ENCODE measurements at places on chromosomes 12 and 14. TPM values are rescaled to one million over a fixed set of nuclear protein-coding genes. Genes with fewer than 3 reads are reported as not detected.
A peak's percentile ranks its signal among the peaks of the same experiment; 100 is the strongest.

GRCh38 chr12:47729233-47729632 is 3.9 kb upstream of the ENDOU start:
- DNase-seq: no peak

GRCh38 chr12:85920324-85920947 is 46.3 kb downstream of the NTS start:
- DNase-seq: no peak

RCOR1 gene
- 13.9 TPM for total RNA-seq

TSPAN11 gene
- total RNA-seq: 4.2 TPM

EPYC gene
- total RNA-seq: not detected

DNA sequence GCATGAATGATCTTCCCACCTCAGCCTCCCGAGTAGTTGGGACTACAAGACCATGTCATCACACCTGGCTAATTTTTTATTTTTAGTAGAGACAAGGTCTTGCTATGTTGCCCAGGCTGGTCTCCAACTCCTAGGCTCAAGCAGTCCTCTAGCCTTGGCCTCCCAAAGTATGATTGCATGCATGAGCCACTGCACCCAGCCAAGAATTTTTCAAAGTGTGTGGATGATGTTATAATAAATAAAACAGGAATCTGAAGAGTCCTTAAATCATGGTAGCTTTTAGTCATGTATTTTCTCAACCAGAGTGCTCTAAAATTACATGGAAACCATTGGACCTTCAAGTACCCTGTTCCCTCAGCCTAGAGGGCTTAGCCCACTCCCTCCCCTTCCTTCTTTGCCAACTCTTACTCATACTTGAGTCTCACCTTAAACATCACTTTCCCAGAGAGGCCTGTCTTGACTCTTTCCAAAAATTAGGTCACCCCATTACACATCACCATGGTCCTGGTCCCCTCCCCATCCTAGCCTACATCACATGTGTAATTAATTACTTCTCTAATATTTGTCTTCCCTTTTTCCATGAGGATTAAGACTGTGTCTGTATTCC is 52.2 kb upstream of the BICDL1 start:
- DNase-seq: no peak

- DNase-seq: no peak
Measured at GRCh38 chr14:56720703-56721460, 89.4 kb downstream of the OTX2 start.

DNA sequence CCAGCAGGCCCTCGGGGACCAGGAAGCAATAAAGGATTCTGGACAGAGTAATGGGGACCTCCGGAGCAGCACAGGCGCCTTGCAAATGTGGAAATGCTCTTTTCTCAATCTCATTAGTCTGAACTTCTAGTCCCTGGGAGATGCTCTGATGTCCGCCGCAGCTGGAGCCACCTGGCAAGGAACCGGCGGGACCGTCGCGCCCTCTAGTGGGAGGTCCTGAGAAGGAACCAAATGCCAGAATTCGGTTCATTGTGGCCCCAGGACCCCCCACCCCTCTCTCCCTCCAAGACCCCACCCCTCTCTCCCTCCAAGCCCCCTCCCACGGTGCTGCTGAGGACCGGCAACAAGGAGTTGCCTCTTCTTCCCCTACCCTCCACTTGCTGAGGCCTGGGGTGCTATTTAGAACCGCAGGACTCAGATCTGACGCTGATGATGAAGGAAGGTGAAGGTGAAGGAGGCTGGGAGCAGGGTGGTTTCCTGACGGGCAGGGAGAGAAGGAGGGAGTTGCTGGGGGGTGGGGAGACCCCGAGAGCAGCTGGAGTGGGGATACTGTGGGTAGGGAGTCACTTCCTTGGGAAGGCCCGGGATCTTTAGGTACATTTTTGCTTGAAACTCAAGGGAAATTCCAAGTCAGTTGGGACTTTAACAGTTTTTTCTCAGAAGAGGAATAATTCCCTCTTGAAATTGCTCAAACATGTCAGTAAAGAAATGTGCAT is 42.5 kb downstream of the SMIM41 start:
- peak; percentile 75 for DNase-seq

DNA sequence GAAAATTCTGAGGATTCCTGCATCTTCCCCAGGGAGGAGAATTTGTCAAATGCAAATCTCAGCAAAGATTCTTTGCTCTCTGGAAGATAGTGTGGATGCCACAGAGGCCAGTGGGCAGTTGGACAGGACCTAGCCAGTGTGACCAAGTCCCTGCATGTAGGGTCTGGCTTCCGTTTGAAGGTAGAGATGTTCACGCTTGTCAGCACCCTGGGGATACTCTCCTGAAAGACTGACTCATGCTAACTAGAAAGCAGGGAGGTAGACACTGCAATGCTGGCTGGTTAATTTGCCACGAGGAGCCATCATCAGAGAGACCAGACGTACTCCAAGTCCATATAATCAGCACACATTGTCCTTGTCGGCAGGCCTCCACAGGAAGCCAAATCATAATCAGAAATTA is 130.1 kb downstream of the SAMD4A start:
- no peak for DNase-seq

GRCh38 chr14:104356020-104356737 is 217.8 kb downstream of the KIF26A start:
- DNase-seq: no peak

GRCh38 chr12:70402597-70402996 is 36.5 kb downstream of the KCNMB4 start:
- DNase-seq: no peak

PIWIL1 gene
- not detected for total RNA-seq

DNA sequence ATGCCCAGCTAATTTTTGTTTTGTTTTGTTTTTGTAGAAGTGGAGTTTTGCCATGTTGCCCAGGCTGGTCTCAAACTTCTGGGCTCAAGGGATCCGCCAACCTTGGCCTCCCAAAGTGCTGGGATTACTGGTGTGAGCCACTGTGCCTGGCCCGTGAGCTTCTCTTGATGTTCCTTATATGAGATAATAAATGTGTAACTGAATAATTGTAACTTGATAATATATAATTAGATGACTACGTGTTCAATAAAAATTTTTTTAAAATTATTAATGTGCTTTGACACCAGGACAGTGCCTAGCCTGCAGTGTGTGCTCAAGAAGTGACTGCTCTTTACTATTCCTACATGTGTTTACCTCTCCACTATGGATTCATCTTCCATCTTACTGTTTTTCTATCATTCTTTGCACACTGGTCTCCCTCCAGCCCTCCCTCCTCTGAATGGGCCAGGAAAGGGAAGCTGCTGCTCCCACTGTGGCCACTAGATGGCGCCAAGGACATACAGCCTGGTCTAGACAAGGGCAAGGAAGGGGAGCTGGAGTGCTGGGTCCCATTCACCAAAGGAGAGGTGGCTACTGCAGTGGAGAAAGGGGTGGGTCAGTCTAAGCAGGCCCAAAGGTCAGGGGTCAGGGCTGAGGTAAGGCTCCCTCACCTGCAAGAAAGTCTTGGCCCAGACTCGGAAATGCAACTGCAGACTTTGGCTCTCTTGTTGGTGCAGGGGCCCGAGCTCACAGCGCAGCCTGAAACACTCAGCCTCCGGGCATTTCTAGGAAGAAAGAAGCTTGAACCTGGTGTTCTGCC is 14.7 kb upstream of the ZNF385A start:
- DNase-seq: peak; percentile 85

GRCh38 chr12:51959211-51959610 is 7.7 kb downstream of the ACVR1B start:
- no peak for DNase-seq

TRHDE gene
- total RNA-seq: not detected

DNA sequence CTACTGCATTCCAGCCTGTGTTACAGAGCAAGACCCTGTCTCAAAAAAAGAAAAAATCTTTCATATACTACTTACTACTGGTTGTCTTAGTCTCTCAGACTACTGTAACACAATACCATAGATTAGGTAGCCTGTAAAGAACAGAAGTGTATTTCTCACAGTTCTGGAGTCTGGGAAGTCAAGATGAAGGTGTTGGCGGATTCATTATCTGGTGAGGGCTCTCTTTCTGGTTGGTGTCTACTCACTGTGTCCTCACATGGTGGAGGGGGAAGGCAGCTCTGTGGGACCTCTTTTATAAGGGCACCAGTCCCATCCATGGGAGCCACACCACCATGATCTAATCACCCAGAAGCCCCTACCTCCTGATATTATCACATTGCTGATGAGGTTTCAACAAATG is 14.4 kb downstream of the WDR20 start:
- DNase-seq: no peak

- DNase-seq: no peak
Measured at GRCh38 chr14:68211886-68212285, 392.3 kb downstream of the RAD51B start.

- DNase-seq: no peak
Measured at GRCh38 chr14:74962046-74962445, 6.6 kb upstream of the PGF start.

DNA sequence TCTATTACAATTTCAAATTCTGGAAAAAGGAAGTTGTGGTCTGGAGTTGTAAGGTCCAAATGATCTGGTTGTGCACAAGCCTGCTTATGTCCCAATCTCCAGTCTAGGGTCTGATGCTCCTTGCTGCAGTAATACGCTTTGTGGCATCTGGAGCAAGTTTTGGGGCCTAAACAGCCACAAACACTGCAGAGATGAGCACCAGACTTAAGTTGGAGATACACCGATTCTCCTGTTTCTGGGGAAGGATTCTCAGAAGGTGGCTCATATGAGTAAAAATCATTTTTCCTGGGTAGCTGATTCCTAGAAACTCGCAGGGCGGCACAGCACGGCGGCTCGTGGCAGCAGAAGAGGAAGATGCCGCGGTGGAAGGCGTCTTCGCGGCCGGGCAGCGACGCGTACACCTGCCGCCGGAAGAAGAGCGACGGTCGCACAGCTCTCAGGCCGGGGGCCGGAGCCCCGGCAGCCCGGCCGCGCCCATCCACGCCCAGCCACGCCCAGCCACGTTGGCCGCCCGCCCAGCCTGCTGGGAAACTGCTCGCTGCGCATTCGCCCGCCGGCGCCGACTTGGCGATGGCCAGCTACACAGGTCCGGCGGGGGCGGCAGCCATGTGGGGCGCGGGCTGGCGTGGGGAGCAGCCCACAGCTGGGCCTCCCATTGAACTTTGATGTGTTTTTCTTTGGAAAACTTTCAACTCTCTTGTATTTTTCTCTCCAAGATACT is 129.0 kb downstream of the ASCL4 start:
- DNase-seq: peak; percentile 33

ALDH1L2 gene
- total RNA-seq: 1.5 TPM

DNA sequence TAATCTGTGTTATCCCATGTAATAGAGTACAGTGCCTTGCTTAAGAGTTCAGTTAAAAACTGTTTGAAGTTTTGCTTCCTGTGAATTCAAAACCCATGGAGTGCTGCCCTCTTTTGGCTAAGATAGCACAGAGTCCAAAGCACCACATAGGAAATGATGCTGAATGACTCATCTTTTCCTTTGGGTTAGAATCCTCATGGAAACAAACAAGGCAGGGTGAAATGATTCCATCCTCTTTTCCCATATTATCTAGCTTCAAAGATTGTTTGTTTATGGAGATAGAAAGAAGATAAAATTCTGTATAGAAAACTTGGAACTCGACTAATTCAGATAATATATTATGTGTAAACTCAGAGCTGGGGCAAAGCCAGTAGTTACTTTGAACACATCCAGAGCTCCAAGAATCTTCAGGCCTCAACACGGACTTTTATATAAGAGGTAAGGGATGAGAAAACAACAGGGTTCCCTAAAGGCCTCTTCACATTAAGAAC is 87.4 kb downstream of the OTOGL start:
- peak; percentile 71 for DNase-seq

PTPRB gene
- total RNA-seq: 34.7 TPM

DNA sequence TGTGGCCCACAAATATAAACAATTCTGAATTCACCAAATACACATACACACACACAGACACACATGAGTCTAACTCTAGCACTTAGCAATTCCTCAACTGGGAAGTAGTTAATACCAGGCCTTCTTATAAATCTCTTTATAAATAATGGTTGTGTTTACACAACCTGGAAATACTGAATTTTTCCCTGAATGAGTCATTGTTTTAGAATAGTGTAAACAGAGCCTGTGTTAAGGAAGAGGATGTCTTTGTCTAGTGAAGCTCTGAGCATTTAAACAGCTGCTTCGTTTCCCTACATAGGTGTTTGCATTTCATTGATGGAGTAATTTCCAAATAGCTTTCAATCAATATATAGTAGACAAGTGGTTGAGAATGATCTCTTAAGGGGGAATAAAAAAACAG is 218.8 kb downstream of the BTG1 start:
- no peak for DNase-seq

MORN3 gene
- not detected for total RNA-seq

- peak; percentile 88 for DNase-seq
Measured at GRCh38 chr12:120234643-120235368, 30.7 kb downstream of the PXN start.
